HepG2 (cell line): ENCODE measurements at places on chromosomes 13 and 19. TPM values are rescaled to one million over a fixed set of nuclear protein-coding genes. Genes with fewer than 3 reads are reported as not detected.
A peak's percentile ranks its signal among the peaks of the same experiment; 100 is the strongest.

GRCh38 chr19:1360818-1361461, 22.8 kb upstream of the NDUFS7 start:
- no peak overlapping the region for H3K27ac ChIP-seq
- peaks cover 9% of the 10 kb centered on the region for H3K36me3 ChIP-seq
- H3K27me3 ChIP-seq: no peaks in the 10 kb centered on the region
- no peak for DNase-seq

DNA sequence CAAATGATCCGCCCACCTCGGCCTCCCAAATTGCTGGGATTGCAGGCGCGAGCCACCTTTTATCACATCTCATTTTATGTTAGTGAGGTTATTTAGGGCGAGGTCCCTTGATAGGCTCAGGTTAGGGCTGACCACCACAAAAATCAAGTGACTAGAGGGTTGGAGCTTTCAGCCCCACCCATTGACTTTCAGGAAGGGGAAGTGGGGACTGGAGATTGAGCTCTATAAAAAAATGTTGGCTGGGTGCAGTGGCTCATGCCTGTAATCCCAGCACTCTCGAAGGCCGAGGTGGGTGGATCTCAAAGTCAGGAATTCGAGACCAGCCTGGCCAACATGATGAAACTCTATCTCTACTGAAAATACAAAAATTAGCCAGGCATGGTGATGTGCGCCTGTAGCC, 20.1 kb downstream of the FPR3 start:
- DNase-seq: no peak
- peaks cover 2% of the 10 kb centered on the region; the same call in 1 of the 2 replicates for H3K4me1 ChIP-seq
- no peak overlapping the region for H3K4me3 ChIP-seq

DNA sequence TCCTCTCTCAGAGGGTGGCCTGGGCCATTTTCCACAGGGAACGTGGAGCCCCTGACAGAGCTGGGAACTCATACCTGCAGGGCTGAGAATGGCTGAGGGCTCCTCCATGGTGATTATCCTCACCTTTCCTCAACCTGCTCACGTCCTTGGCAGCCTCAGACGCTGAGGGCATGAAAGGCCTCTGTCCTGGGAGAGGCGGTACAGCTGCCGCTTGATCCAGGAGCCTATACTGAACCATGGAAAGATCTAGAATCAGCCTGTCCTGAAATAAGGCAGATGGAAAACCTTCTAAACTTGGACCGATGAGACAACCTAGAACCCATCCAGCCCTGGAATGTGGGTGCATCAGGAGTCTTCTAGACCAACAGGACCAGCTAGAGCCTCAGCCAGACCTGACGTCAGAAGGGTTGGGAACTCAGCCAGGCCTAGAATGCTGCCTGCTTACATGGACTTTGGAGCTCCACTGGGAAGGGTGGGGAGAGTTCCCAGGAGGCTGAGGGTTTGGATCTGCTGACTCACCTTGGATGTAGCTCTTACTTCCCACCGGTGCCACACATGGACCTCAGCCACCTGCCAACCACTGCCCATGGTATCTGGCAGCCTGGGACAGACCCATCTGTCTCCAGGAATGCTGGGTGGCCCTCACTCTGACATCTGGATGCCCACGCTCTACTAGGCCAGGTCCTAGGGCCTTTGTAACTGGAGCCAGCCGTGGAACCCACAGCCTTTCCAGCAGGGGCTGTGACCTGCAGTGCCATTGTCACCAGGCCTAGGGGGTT, 7.5 kb downstream of the KCTD15 start:
- H3K4me3 ChIP-seq: no peak overlapping the region
- H3K4me1 ChIP-seq: peaks cover 33% of the 10 kb centered on the region

DNA sequence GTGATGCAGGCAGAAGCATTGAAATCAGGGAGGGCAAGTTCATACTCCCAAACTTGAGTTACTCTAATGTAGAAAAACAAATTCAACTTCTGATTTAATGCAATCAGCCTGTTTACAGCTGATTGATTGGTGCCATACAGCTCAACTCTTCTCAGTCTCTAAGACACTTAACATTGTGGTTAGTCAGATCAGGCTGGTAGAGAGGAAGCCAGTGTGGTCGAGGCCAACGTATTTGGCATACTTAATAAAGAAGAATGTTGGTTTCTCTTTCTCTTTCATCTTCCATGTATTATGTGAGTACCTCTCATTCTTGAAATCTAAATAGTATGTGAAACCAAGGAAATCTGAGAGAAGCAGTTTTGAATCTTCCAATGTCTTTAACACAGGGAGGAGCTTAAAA, 255.0 kb upstream of the SLITRK1 start:
- no peaks in the 10 kb centered on the region for H3K27me3 ChIP-seq
- H3K36me3 ChIP-seq: no peaks in the 10 kb centered on the region
- no peak for DNase-seq
- H3K27ac ChIP-seq: no peak overlapping the region
- no peaks in the 10 kb centered on the region for H3K4me1 ChIP-seq
- H3K4me3 ChIP-seq: no peak overlapping the region

DNA sequence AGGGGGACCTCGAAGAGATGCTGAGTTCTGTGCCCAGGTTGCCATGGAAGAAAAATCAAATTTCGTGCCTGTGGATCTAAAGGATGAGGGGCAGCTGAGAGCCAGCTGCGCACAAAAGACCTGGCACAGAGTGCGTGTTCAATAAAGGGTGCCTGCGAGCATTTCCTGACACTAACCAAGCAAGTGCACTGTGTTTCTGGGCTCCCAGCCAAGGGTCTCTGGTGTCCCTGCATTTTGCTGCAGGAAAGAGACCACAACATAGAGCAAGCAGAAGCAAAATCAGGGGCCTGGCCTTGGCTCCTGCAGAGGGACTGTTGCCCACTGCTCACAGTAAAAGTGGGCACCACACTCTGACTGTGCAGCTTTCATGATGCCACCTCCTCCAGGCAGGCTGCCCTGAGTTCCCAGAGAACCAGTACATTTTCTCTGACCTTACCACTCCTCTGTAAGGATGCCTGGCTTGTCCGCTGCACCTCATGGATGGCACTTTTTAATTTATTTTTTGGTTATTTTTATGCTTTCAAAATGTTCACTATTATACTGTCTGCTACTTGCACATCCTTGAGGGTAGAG, 70.8 kb upstream of the GPR12 start:
- H3K36me3 ChIP-seq: no peaks in the 10 kb centered on the region
- no peak overlapping the region for H3K4me3 ChIP-seq
- DNase-seq: no peak

GRCh38 chr19:13104360-13104847, 1.7 kb upstream of the LYL1 start:
- peaks cover 12% of the 10 kb centered on the region; the same call in 2 of the 3 replicates for H3K36me3 ChIP-seq
- H3K4me3 ChIP-seq: no peak overlapping the region
- DNase-seq: no peak
- no peaks in the 10 kb centered on the region for H3K27me3 ChIP-seq

- no peak overlapping the region for H3K4me3 ChIP-seq
- H3K36me3 ChIP-seq: peaks cover 6% of the 10 kb centered on the region; the same call in 1 of the 2 replicates
- no peaks in the 10 kb centered on the region for H3K4me1 ChIP-seq
- no peaks in the 10 kb centered on the region for H3K27me3 ChIP-seq
Measured at GRCh38 chr13:32126756-32127155, 95.2 kb downstream of the FRY start.

DNA sequence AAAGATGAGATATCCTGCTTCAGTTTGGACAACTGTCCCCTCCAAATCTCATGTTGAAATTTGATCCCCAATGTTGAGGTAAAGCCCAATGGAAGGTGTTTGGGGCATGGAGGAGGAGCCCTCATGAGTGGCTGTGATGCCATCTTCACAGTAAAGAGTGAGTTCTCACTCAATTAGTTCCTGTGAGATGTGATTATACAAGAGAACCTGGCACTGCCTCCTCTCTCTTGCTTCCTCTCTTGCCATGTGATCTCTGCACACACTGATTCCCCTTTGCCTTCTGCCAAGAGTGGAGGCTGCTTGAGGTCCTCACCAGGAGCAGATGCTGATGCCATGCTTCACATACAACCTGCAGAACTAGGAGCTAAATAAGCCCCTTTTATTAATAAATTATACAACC, 86.9 kb downstream of the HSPH1 start:
- H3K27ac ChIP-seq: no peak overlapping the region
- H3K27me3 ChIP-seq: peaks cover 5% of the 10 kb centered on the region; the same call in 1 of the 3 replicates
- H3K4me3 ChIP-seq: no peak overlapping the region
- H3K36me3 ChIP-seq: no peaks in the 10 kb centered on the region
- no peak for DNase-seq
- no peaks in the 10 kb centered on the region for H3K4me1 ChIP-seq

- no peaks in the 10 kb centered on the region for H3K36me3 ChIP-seq
- peak; percentile 21 for DNase-seq
- H3K27me3 ChIP-seq: no peaks in the 10 kb centered on the region
- no peak overlapping the region for H3K27ac ChIP-seq
- peaks cover 13% of the 10 kb centered on the region for H3K4me1 ChIP-seq
- no peak overlapping the region for H3K4me3 ChIP-seq
Measured at GRCh38 chr13:40910324-40911050, 108.6 kb downstream of the ELF1 start.

CGB2 gene
- not detected in 2 replicates for total RNA-seq

MLLT1 gene
- 11.6 and 12.2 TPM in 2 replicates for total RNA-seq

RYR1 gene
- not detected in 2 replicates for total RNA-seq

- DNase-seq: no peak
- no peak overlapping the region for H3K4me3 ChIP-seq
- H3K27ac ChIP-seq: no peak overlapping the region
- H3K4me1 ChIP-seq: peaks cover 32% of the 10 kb centered on the region
- H3K36me3 ChIP-seq: no peaks in the 10 kb centered on the region
Measured at GRCh38 chr19:10205636-10206035, 10.9 kb upstream of the DNMT1 start.

DNA sequence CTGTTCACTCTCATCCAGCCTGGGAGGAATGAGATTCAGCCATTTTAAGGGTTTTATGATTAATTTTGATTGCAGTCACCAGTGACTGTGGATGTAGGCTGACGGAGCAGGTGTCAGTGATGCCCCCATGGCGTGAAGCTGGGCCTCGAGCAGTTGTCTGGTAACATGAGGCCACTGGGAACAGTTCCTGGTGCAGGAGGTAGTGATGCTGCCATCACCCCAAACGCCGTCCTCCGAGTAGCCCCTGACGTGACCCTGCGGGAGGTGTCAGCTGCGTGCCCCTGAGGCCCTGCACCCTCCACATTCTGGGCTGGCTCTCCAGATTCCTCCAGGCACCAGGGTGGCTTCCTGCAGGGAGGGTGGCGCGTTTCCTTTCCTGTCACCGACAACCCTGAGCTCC, 277.2 kb downstream of the TEX29 start:
- H3K4me1 ChIP-seq: no peaks in the 10 kb centered on the region
- no peak overlapping the region for H3K27ac ChIP-seq
- no peak for DNase-seq
- H3K36me3 ChIP-seq: no peaks in the 10 kb centered on the region

ZSCAN5A gene
- 17.8 and 23.7 TPM in 2 replicates for total RNA-seq

GRCh38 chr13:112892426-112893206, 76.4 kb upstream of the MCF2L start:
- peaks cover 4% of the 10 kb centered on the region; the same call in 1 of the 2 replicates for H3K27me3 ChIP-seq
- DNase-seq: peak; percentile 83
- peaks cover 60% of the 10 kb centered on the region for H3K4me1 ChIP-seq
- no peaks in the 10 kb centered on the region for H3K36me3 ChIP-seq
- H3K27ac ChIP-seq: peak overlapping the region; percentile 87
- peak overlapping the region; percentile 63 for H3K4me3 ChIP-seq

DNA sequence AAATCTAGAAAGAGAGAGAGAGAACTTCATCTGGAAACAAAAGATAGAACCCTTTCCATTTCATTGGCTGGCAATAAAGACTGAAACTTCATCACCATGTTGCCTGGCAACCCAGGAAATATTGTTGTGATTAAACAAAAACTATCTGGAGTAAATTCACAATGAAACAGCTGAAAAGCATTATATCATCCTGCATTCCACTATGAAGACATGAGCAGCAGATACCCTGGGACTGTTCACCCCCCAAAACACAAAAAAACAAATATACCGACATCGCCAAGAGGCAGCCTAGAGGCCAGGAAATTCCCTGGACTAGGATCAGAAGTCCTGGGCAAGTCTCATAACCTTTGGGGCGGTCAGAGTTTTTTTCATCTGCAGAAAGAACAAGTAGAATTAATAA, 158.3 kb downstream of the FOXO1 start:
- H3K36me3 ChIP-seq: no peaks in the 10 kb centered on the region
- H3K4me3 ChIP-seq: no peak overlapping the region
- H3K27me3 ChIP-seq: no peaks in the 10 kb centered on the region
- no peak overlapping the region for H3K27ac ChIP-seq

GNG7 gene
- 1.4 and 1.7 TPM in 2 replicates for total RNA-seq

FCER2 gene
- not detected in 2 replicates for total RNA-seq

DNA sequence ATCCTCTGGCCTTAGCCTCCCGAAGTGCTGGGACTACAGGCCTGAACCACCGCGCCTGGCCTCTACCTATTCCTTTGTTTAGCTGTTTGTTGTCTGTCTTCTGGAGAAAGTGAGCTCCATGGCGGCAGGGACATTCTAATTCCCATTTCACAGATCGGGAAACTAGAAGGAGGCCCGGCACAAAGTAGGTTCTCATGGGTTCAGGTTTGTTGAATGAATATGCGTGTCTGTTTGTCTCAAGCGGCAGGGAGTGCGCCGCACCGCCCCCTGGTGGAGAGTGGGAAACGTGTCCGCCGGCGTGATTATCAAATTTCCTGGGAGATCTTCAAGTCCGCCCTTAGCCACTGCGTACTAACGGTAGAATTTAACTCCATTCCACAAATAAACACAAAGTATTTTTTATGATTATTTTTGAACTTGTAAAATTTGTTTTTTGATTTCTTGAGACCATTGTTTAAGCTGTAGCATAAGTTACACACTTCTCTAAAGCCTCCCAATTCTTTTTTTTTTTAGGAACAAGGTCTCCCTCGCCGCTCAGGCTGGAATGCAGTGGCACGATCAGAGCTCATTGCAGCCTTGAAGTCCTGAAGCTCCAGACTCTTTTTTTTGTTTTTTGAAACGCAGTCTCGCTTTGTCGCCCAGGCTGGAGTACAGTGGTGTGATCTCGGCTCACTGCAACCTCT, 8.9 kb upstream of the CCDC9 start:
- H3K36me3 ChIP-seq: no peaks in the 10 kb centered on the region
- no peaks in the 10 kb centered on the region for H3K27me3 ChIP-seq
- H3K4me3 ChIP-seq: no peak overlapping the region
- peak; percentile 56 for DNase-seq

DNA sequence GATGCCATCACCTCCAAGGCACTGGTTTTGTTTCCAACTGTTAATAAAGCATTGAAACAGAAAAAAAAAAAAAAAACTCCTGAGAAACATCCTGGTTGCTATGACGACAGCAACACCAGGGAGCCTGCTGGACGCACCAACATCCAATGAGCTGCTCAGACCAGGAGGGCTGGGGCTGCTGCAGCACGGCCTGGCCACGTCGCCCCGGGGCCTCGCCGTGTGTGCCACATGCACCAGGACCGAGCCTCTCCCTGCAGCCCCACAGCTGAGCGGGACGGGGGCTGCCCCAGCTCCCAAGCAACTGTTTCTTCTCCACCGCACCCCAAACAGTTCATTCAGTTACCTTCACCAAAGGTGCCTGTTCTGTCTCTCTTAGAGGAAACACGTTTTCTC, 54.5 kb downstream of the RASA3 start:
- H3K36me3 ChIP-seq: no peaks in the 10 kb centered on the region
- H3K4me1 ChIP-seq: no peaks in the 10 kb centered on the region
- no peak overlapping the region for H3K4me3 ChIP-seq
- no peak for DNase-seq
- no peak overlapping the region for H3K27ac ChIP-seq
- peaks cover 8% of the 10 kb centered on the region for H3K27me3 ChIP-seq

GRCh38 chr19:18399008-18399407, 1.6 kb upstream of the LRRC25 start:
- no peak for DNase-seq
- H3K27me3 ChIP-seq: no peaks in the 10 kb centered on the region; the same call in 1 of the 2 replicates
- H3K4me3 ChIP-seq: no peak overlapping the region
- H3K27ac ChIP-seq: no peak overlapping the region
- peaks cover 62% of the 10 kb centered on the region for H3K4me1 ChIP-seq

GRCh38 chr19:33841685-33842084, 45.0 kb downstream of the KCTD15 start:
- H3K27me3 ChIP-seq: no peaks in the 10 kb centered on the region; the same call in 1 of the 2 replicates
- no peak overlapping the region for H3K27ac ChIP-seq
- H3K4me3 ChIP-seq: no peak overlapping the region
- no peak for DNase-seq

TSSK6 gene
- total RNA-seq: 0.71 and 0.86 TPM in 2 replicates

PTGIR gene
- not detected in 2 replicates for total RNA-seq
